ENCODE measurements at places on chromosomes 2 and 18.

DNA sequence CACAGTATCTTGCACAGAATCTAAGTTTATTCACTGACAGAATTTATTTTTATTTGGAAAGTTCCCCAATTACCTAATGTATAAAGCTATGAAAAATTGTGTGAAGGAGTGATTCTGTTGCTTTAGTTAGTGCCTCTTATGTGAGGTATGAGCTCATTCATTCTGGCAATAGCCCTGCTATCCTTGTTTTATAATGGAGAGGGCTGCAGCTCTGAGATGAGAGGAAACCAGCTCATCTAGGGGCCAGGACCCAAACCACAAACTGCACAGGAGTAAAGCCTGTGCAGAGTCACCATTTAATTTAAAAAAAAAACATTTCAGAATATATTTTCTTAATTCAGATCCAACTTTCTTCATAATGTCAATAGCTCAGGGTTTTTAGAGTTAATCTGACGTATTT lies 383.0 kb downstream of the TMEM182 start:
- DNase-seq, result no peak

- DNase-seq, result no peak
Observed at GRCh38 chr2:70733646-70734180, 34.3 kb downstream of the ADD2 start.

DNA sequence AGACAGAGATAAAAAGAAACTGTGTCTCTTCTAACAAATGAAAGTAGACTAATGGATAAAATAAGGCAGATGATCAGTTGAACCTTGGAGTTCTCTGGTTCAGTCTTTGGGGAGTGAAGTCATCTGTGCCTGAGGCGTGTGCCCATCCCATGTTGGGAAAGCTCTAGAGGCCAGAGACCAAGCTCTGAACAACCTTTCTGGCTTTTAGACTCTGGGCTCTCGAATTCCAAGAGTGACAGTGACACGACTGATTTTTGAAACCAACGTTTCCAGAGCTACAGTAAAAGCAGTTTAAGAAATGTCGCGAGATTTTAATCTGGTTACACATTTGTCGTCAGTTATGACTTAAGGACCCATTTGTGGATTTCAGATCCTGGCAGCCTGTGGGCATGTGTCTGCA lies 83.7 kb upstream of the APCDD1 start:
- no peak for DNase-seq

GRCh38 chr2:118118479-118118878 lies 30.2 kb downstream of the INSIG2 start:
- no peak for DNase-seq

- DNase-seq, result peak; percentile 10
Observed at GRCh38 chr2:173210270-173211196, 134.9 kb downstream of the MAP3K20 start.

DNA sequence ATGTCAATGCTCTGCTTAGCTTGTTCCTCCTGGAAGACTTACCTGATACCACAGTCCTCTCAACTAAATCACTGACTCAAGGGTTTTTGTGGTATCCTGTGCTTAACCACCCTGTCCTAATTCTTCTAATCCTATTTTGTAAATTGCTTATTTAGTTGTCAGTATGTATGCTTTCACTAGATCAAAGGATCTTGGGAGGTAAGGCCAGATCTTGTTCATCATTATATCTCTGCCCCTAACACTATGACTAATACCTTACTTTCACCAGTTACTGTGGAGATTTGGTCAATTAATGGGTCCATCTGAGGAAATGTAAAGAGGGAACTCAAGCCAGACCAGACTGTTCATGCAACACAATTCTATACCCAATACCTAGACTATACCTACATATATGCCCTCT lies 203.2 kb downstream of the GULP1 start:
- no peak for DNase-seq

- no peak for DNase-seq
Observed at GRCh38 chr18:77114152-77114414, 18.5 kb downstream of the MBP start.

DNA sequence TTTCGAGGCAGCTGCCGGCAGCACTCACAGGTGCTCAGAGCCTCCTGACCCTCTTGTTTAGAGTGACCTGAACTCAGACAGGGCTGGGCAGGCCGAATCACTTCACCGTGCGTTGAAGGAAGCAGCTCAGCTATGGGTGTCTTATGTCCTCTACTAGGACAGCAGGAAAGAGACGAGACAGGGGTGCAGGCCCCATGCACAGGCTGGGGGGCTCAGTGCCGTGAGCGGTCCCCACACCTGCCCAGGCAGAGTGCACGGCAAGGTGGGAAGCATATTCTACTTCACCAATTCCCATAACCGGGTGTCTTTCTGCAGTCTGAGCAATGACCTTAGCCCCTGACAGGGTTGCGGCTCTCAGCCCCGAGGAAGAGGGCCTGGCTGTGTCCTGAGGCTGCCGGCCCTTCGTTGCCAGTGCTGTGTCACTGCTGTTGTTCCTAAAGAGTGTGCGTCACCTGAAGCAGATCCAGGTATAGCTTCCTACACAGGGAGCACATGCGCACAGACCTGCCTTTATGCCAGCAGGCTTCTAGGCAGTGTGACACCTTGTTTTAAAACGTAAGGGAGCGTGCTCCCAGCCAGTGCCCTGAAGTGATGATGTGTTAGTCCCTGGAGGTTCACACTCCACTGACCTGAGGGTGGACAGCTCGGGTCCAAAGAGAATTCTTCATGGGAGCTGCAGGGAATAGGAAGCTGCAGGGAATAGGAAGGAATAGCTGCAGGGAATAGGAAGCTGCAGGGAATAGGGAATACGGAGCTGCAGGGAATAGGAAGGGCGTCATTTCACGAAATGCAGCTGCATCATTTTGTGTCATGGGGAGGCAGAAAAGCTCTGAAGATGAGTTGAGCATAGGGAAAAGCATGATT lies 207.9 kb upstream of the SALL3 start:
- DNase-seq, result no peak

GRCh38 chr2:69453475-69454129 lies 16.4 kb upstream of the NFU1 start:
- DNase-seq, result no peak

GRCh38 chr2:218194880-218195279 lies 22.1 kb upstream of the ARPC2 start:
- no peak for DNase-seq

GRCh38 chr18:31549416-31549815 lies 42.3 kb upstream of the TTR start:
- DNase-seq, result no peak

DNA sequence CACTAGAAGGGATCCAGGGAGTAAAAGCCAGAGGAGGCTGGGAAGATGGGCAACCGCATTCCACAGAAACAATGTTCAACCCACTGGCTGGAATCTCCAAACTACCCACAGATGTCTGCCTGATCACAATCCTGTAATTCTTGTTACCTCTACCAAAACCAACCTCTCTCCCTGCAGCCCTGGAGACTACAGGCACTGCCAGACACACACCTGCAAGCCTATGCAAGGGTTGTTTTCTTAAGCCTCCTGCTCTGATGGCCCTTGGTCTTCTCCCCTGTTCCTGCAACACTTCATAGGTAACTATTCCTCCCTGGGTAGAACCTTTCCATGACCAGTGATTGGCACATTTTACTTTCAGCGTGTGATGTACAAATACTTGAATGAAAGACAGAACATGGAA lies 21.9 kb downstream of the ST6GAL2 start:
- DNase-seq, result no peak

DNA sequence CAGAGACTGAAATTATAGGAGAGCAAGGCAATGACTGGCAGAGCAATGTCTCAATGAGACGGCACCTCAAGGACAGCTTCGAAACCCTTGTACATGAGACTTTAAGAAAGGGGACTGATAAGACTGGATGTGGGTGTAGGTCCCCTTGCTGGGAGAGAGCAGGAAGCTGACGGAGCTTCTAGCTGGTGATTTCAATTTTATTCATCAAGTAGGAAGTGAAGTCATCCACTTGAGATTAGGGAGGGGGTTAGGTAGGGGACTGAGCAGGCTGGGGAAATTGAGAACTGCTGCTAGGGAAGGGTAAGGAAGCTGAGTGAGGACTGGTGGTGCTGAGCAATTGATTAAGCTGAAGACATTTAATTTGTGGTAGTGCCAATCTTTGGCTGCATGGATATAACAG lies 99.5 kb upstream of the ITGB6 start:
- DNase-seq, result no peak

DNA sequence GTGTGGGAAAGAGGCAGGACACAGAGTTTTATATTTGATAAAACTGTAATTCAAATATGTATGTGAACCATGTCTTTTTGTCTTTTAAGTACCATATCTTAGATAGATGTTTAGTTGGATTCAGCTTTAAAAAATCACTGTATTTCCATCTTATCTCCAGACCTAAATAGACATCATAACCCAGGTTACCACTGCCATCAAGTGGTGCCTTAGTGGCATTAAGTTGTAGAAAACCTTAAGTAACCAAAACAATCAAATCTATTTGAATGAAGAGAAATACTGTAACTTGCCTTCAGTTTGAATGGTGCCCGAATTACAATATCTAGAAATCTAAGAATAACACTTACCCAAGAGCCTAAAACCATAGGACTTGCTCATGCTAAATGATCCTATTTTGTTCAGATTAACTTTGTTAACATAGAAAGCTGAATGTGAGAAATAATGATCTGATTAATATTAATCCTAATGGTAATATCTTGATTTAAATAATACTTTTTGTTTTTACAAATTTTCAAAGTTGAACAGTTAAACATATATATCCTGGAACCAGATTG lies 92.5 kb upstream of the MAP2 start:
- DNase-seq, result no peak

DNA sequence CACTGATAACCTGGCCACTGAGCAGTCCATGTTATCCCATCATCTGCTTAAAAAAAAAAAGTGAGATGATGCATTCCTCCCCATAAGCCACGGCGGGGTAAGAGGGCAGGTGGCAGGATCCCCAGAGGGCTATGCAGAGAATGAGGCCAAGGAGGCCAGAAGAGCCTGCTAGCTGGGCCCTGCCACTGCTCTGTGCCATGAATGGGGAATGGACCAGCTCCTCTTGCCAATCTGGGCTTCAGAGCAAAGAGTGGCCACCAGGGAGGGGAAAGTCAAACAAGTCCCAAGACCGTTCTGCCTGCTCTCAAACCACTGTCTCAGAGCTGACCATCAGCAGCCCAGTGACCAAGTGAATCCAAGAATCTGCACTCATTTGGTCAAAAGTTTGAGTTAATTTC lies 202.4 kb downstream of the TWIST2 start:
- DNase-seq, result no peak

DNA sequence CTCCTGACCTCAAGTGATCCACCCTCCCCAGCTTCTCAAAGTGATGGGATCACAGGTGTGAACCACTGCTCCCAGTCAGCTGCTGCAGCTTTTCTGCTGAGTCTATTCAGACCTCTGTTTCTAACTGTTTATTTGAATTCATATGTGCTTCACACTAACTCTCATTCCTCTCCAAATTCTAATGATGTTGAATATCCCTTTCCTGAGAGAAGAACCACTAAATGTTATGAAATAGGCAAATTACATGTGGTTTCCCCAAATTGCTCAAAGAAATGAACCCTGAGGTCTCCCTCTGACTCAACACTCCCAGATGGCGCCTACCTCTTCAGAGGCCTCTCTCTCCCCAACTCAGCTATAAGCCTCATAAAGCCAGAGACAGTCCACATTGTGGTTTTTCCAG lies 98.6 kb downstream of the IRS1 start:
- DNase-seq, result no peak

DNA sequence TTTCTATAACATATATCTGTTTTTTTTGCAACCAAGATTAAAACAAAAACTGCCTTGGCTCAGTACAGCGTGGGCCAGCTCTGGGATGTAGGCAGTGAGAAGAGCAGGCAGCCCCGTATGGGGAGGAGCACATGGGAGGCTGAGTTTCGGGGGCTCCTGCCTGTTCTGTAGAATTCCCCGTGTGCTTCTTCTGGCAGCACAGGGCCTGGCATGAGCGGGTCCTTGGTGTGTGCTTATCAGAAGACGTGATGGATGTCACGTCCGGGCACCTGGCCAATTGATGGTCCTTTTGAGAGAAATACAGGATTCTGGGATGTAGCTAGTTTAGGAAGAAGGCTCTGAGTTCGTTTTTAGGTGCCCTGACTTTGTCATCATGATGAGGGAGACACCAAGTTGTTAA lies 16.2 kb downstream of the IMPA2 start:
- no peak for DNase-seq

DNA sequence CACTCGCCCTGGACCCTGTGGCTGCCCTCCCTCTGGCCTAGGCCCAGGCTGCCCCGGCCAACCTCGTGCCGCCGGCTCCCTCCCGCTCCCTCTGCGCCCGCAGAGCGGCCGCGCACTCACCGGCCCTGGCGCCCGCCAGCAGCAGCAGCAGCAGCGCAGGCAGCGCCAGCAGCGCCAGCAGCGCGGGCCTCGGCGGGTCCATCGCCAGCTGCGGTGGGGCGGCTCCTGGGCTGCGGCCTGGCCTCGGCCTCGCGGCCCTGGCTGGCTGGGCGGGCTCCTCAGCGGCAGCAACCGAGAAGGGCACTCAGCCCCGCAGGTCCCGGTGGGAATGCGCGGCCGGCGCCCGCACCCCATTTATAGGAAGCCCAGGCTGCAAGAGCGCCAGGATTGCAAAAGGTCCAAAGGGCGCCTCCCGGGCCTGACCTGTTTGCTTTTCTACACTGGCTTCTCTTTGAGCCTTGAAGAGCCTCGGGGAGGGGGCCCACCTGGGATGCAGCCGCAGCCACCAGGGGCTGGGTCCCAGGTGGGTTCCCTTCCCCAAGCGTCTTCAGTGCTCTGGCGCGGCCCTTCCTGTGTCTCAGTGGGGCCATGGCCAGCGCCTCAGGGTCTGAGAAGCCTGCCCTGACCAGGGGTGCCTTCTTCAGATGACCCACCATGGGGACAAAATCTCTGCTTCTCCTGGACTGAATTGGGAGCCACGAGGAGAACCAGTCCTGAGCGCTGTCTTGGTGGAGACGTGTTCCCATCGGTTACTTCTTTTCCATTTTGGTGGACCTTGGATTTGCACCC lies at the start of gene APOB:
Gene APOB (minus strand): TSS at position 330 of the 789 bp plus-strand sequence. CDS start 128 bp downstream, at position 202.
- DNase-seq, result no peak

DNA sequence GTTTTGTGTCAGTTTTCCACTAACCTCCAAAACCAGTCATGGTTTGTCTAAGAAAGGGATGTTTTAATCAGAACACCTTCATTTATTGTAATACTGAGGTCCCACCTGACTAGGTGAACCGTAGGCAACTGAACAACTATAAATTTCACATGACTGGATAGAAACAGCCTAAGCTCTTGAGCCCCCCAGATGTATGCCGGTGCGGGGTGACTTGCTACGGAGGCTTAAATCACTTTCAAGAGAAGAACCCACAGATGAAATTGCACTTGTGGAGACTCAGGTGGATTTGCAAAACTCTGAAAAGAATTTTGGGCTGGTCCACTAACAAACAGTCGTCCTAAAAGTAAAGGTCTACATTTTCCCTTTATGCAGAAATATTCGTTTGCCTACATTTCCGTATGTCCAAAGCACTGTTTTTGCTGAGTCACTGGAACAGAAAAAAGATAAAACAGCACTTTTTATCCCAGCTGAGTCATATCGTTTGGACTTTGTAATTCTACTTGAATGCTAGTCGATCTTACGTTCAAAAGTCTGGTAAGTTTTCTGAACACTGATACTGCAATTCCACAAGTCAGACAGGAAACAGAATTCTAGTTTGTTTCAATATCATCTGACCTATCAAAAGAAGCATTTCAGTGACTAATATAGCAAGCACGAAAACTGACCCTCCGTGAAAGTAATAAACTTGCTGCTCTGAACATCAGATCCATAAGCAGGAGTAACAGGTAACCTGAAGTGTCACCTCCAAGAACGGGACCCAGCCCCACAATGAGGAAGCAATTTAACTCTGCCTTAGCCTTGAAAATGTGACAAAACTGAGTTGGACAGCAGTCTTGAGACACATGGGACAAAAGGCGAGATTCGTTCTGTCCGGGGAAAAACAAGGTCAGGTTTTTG lies 18.1 kb downstream of the ZNF516 start:
- DNase-seq, result no peak

- DNase-seq, result no peak
Observed at GRCh38 chr2:72722492-72723070, 103.3 kb downstream of the EXOC6B start.

- DNase-seq, result no peak
Observed at GRCh38 chr2:127309468-127309867, 15.5 kb upstream of the ERCC3 start.
